ENCODE measurements at places on chromosomes 16 and 17. TPM values are rescaled to one million over a fixed set of nuclear protein-coding genes. Genes with fewer than 3 reads are reported as not detected.
A peak's percentile ranks its signal among the peaks of the same experiment; 100 is the strongest.

Gene CCR7
- not detected for total RNA-seq

- peak; percentile 30 for DNase-seq
These were observed 46.1 kb upstream of the BPTF start for GRCh38 chr17:67779098-67779672.

DNA sequence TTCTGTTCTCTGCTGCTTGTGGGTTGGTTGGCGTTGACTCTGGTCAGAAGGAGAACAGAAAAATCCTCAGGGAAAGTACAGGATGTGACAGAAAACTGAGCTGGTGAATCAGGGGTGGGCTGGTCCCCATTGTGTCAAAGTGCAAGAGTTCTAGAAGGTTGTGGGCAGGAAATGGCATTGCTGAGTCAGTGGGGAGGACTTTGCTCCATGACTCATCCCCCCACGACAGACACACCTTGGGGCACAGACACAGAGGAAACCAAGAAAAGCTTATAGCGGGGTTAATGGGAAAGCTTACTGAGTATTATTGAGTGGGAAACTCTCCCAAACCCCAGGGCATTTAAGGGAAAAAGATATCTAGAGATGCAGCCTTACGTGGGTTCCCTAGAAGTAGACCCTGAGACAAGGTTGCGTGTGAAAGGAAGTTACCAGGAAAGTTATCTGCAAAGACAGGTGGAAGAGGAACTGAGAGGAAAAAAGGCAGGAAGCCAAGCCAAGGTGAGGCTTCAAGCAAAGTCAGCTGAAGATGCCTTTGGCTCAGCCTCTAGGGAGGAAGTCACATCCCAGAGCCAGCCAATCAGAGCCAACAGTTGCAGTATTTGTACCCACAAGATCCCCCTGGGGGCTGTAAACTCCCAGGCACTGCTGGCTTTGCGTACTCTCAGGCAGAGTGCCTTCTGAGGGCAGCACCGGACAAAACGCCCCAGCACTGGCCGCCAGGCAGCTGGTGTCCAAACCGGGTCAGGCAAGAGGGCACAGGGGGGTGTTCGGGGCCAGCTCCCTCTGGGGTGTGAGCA lies 86.4 kb downstream of the FOXL1 start:
- DNase-seq, result peak; percentile 23

DNA sequence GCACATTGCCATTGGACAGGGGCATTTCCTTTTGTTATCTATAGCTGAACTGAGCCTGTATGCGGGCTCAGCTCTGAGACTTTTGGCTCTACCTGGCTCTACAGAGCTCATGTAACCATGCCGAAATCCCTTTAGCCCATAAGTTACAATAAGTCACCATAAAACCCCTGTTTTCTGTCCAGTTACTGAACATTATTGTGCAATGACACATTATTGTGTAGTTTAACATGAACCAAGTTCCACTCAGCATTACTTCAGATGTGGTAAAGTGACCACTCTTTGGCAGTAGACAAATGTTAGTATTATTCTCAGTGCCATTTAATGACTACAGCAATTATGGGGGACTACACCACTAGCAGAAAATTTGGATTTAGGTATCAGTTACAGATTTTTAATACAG lies 65.4 kb upstream of the RASL10B start:
- DNase-seq, result no peak

DNA sequence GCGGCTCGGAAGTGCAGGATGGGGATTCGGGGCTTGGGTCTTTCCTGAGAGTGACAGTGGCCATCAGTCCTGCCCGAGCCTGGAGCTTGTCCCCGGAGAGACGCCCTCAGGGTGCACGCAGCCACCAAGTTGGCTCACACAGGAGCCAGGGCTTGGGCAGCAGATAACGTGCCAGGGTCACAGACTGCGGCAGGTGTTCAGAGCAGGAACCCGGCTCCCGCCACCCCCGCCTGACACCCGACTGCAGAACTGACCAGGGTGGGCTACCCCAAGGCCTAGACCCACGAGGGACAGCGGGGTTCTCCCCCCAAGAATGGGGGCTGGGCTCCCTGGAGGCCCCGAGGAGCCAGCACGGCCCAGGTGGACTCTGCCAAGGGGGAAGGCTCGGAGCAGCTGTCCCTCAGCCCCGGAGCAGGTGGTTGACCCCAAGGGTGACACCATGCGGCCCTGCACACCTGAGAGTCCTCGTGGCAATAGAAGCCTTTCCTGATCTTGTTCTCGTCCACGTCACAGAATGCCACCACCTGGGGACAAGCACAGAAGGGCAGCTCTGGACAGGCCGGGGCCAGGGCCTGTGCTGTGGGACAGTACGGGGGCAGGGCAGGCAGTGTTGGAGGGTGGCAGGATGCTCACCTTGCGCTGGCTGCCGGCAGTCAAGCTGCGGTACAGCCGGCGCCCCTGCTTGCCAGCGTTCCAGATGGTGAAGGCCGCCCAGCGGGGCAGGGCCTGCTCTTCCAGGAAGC lies 117.1 kb upstream of the ZNF750 start:
- no peak for DNase-seq

Gene SPATA22
- total RNA-seq, result not detected

Gene SLC16A3
- total RNA-seq, result 28.3 TPM

DNA sequence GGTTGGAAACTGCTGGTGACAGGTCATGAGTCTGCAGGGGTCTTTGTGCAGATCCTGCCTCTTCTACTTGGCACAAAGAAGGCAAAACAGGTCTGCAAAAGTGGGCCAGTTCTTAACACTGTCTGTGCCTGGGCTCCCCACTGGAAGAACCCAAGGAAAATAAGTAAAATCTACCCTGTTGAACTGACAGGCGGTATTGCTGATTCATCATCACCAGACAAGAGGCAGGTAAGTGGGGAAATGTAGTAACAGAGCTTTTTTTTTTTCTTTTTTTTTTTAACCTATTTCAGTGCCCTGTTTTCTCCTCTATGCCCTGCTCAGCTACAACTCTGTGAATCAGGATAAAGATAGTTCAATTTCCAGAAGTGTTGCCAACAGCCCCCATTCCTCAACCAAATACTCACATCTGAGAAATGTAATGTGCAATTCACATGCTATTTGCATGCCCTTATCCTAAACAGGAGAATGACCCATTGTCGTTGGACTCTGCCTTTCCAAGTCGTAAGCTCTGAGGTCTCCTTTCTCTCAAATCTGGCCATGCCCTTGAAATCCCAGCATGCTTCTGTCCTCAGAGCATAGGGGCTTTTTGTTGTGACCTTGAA lies 237.0 kb downstream of the SOX9 start:
- DNase-seq, result no peak

Gene HCRT
- not detected for total RNA-seq

Data from OCI-LY7 (cell line).